ENCODE measurements at places on chromosomes 7 and 10.
A peak's percentile ranks its signal among the peaks of the same experiment; 100 is the strongest.

GRCh38 chr7:116356333-116356965, 143.1 kb upstream of the CAV2 start:
- DNase-seq: no peak

DNA sequence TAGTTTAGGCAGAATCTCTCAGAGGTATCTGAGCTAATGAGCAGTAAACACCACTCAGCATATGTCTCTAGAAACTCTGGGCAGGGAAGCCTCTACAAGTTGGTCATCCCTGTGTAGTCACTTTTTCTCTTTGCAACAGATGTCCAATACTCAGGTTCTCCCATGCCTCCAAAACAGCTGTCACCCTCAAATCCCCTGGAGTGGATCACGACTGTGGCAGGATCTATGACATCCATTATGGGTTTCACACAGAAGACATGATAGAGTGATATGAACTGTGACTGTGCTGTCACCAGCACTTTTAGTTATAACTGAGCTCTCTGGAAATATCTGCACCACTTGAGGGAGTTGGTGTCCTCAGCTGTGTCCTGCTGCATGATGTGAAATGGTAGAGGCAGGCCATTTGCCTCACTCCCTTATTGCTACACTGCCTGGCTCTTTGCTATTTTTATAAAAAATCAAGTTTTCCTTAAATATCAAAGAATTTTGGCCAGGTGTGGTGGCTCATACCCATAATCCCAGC, 24.1 kb upstream of the ZNRF2 start:
- no peak for DNase-seq

GRCh38 chr7:17593819-17594419, 295.5 kb downstream of the AHR start:
- no peak for DNase-seq

- DNase-seq: no peak
Measured at GRCh38 chr7:26843705-26844104, 20.7 kb downstream of the SKAP2 start.

DNA sequence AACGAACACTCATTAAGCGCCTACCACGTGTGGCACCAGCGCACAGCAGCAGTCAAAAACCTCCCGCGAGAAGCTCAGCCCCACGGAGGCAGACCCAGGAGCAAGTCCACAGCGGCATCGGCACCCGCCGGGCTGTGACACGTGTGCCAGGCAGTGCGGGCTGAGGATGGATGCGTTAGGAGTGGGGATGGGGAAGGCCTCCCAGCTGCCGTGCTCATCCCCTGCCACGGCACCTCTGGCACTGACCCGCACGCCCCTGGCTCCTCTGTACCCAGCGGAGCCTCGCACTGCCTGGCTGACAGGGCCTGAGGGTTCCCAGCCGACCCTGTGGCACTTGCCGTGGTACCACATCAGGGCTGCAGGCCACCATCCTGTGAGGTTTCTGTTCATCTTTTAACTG, 16.8 kb downstream of the CFAP46 start:
- no peak for DNase-seq

GRCh38 chr7:76165973-76166403, 35.7 kb upstream of the SRRM3 start:
- DNase-seq: no peak

DNA sequence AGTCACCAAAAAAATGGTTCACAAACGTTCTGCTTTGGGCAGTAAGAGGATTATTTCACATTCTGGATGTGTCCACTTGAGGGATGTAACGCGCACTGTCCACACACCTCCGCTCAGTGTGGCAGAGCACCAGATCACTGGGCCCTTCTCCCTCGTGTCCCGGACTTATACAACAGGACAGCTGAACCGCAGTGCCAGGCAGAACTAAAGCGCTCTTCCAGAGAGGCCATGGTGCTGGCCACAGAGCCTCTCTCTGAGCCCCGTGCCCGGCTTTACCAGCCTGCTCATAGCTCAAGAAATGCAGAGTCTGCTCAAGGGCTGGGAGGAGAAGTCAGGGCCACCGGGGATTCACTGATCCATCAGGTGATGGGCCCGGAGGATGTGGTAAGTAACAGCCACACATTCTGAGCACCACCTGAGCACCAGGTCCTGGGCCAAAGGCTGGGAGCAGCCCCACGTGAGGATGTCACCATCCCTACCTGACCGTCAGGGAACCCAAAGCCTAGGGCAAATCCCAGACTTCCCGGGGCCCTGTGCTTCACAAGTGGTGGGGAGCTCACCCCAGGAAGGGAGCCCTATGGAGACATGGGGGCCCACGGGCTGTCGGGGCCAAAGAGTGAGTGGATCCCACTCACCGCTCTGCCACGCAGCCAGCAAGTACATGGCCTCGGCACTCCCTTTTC, 74.9 kb downstream of the FAM53B start:
- no peak for DNase-seq

- DNase-seq: no peak
Measured at GRCh38 chr7:105286441-105286840, 102.3 kb downstream of the SRPK2 start.

DNA sequence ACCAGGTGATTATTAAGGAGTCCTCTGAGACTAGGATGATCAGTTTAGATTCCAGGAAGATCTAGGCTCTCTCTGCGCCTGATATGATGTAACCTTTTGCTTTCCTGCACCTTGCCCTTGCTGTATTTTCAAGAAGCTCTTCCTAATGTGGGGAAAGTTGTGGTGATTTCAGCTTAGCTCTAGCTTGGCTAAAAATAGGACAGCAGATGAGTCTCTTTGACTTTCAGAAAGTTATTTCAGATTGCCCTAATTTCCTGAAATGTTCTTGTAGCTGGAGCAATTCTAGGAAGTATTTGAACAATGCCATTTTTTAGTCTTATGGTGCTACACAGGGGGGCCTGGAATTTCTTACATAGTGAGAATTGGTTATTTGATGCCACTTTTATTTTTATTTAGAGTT, 3.8 kb downstream of the LCOR start:
- no peak for DNase-seq

DNA sequence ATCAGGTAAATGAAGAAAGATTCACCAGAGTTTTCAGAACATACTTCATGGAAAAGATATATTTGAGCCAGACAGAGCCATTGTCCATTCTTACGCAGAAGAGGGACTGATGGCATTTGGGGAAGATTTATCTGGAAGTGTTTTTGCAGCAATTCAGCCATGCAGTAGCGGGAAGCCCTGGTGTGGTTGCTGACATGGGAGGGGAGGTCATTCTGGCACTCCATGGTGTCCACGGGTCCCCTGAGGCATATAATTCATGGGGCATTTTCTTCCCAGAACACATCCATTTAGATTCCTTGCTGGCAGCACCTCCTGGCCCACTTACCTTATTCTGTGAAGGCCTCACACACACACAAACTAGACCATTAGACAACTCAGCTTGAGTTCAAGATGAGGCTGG, 55.6 kb downstream of the WIPF3 start:
- DNase-seq: no peak

DNA sequence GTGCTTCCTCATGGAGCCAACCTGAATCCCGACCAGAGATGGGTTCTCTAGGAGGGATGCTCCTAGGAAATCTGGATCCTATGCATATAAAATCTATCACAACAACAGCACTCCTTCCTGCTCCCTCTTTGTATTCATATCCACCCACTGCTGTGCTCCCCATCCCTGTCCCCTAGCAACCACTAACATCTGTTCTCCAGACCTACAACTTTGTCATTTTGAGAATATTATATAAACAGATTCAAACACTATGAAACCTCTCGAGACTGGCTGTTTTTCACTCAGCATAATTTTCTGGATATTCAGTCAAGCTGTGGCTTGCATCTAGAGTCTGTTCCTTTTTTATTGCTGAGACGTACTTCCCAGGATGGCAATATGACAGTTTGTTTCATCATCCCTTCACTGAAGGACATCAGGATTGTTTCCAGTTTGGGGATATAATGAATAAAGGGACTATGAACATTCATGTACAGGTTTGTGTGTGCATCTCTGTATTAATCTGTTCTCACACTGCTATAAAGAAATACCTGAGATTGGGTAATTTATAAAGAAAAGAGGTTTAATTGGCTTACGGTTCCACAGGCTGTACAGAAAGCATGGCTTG, 36.0 kb upstream of the PRR15 start:
- DNase-seq: no peak

DNA sequence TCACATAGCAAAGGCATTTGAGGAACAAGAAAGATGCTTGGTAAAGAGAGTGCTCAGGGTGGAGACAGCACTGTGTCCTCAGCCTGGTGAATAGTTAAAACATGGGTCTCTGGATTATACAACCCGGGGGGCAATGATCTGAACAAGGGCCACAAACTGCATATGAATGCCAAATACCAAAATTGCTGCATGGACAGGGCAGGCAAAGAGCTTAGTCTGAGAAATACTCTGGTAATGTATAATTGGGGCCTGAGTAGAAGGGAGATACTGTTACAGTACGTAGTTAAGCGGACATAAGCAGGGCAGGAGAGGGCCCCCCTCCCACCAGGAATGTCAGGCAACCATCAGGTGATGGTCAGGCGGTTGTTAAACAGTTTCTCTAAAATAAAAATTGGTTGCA, 99.3 kb upstream of the CDK1 start:
- DNase-seq: no peak

GRCh38 chr10:24821986-24822385, 98.3 kb upstream of the ARHGAP21 start:
- no peak for DNase-seq

- DNase-seq: no peak
Measured at GRCh38 chr7:28573059-28573553, 160.8 kb downstream of the CREB5 start.

DNA sequence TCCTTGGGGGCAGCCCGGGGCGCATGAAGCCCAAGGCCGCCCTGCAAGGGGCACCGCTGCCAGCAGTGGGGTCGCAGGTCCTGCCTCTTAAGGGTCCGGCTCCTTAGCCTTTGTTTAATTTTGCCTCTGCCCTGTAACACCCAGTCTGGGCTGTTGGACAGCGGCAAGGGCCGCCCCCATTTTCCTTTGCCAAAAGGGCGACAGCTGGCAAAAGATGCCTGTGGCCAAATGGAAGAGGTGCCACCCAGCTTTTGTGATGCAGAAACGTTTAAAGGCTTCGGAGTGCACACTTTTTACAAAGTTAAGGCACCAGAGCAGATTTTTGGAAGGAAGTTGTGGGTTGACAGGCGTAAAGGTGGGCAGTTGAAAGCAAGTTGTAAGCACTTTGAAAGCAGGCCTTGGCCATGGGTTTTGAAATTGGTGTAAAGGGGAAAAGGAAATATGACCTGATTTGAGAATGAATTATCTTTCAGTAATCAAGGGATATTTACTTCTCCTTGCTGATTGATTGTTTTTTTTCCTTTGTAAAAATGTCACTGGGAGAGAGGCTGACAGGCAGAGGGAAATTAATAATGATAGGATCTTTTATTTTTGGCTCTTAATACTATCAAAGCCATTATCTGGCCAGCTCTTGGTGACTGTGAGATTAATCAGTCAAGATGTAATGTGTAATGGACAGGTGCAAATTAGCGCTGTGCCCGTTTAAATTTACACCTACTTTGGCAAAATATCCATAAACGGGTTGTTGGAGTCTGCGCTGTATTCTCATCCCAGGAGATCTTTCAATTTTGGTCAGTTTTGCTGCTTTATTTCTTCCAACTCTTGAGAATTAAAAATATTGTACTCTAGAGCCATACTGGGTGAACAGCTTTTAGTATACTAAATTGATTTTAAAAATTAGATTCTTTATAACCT, 1.2 kb downstream of the CASD1 start:
- no peak for DNase-seq

- peak; percentile 10 for DNase-seq
Measured at GRCh38 chr7:2138146-2138765, 94.5 kb downstream of the MAD1L1 start.

GRCh38 chr7:18806177-18806576, 310.6 kb downstream of the HDAC9 start:
- no peak for DNase-seq

- DNase-seq: no peak
Measured at GRCh38 chr10:24459836-24460235, 250.9 kb downstream of the KIAA1217 start.

DNA sequence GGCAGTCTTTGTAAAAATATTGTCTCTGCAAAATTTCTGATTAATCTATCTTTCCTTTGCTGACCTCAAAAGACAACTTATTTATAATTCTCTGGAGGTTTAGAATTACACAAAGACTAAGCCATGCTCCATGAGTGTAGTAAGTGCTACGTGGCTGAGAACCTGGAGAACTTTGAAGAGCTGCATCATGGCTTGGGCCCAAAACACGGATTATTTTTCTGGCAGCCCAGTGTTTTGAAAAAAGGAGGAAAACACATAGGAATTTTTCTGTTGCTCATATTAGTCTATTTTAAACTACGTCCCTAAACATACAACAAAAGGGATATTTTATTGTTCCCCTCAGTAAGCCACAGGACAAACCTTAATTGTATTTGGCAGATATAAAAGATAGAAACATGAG, 360.7 kb upstream of the MYO3A start:
- no peak for DNase-seq

DNA sequence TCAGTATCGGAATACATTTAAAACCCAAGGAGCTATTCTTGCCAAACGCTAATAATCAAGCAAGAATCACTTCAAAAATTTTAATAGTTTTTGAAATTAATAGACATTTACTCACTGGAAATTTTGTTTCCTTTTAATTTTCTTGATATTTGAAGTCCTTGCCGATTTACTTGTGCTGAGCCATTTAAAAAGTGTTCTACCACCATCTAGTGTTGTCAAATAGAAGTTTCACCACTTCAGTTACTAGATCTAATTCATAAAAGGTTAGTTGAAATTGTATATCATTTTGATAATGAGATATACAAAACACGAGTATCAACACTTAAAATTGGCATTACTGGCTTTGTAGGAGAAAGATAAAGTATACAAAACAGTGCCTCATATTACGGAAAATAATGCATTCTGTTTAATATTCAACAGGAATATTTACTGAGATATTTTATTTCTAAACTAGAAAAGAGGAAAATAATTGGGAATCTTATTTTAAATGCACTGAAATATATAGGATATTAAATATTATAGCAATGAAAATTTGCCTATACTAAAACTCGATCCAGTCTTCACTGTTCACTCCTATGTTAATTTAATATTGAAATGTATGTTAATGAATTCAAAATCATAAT, 664.8 kb upstream of the SEMA3D start:
- no peak for DNase-seq

- no peak for DNase-seq
Measured at GRCh38 chr7:29354340-29354739, 159.8 kb downstream of the CHN2 start.

- no peak for DNase-seq
Measured at GRCh38 chr7:105718511-105718925, 137.2 kb upstream of the EFCAB10 start.

- DNase-seq: no peak
Measured at GRCh38 chr10:48694371-48695030, 9.8 kb downstream of the WDFY4 start.

DNA sequence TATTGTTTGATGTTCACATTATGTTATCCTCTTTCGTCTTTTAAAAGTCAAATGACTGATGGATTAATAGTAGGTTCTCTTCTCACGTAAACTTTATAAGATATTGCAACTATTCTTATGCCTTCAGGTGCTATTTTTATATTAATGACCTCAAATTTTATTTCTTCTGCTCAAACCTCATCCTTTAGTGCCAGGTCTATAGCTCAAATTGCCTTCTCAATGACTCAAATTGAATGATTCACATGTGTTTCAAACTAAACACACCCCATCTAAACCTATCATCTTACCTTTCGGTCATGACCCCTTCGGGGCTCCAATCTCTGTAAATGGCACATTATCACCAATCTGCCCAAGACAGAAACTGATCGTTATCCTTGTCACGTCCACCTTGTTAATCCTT, 22.0 kb upstream of the LIPF start:
- no peak for DNase-seq

Data from activated T-helper 1 cell treated with Interleukin-2 at 50 U/mL for 16 hours (primary cell).